ENCODE measurements at places on chromosomes 5 and 9.

DNA sequence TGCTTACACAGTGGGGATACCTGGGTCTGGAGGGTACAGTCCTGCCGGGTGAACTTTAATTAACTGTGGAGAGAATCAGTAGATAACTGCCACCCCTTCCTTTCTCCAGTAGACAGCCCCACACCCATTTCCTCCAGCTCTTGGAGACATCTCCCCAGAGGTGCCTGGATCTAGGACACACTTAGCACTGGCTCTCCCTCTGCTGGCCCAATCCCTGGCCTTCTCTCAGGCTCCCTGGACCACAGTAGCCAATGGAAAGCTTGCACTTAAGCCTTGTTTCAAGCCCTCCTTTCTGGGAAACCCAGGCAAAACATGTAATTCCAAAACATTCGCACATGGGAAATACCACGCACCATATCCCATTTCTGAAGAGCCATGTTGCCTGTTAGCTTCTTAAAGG lies 169.2 kb upstream of the GAS1 start:
- no peak for DNase-seq

DNA sequence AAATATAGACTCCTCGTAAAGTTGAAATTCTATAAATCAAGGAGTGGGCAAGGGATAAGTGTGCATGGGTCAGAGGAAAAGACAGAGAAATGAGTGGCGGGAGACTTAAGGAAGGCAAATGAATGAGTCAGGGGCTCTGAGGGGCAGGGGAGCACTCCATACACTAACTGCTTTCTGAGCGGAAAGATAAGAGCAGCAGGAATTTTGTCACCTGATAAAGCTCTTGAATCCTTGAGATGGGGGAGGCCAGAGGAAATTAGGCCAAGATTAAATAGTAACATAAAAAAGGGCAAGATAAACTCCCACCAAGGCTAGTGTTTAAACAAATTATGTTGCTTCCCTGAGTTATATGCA lies 191.0 kb upstream of the S1PR3 start:
- no peak for DNase-seq

- peak; percentile 42 for DNase-seq
Observed at GRCh38 chr5:142012186-142012785, 541 bp downstream of the GNPDA1 start.

- no peak for DNase-seq
Observed at GRCh38 chr5:67050125-67050524, 146.5 kb downstream of the CD180 start.

GRCh38 chr9:6564360-6564759 lies 81.2 kb downstream of the GLDC start:
- DNase-seq, result no peak

DNA sequence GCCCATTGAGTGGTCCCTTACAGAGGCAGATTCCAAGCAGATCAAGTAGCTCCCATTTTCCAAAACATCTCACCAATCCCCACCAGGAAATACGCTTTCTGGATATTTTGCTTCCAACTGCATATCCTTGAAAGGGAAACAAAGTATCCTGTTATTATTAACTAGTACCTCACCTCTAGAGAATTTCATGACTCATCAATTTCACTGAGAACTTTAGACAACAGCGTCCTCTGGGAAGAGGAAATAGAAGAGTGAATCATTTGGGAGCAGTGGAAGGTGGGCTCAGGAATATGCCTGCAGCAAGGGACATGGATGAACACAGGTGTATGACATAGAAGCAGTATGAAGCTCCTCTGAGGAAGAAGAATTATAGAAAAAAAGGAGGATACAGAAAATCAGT lies 186.7 kb downstream of the MARCHF11 start:
- no peak for DNase-seq

DNA sequence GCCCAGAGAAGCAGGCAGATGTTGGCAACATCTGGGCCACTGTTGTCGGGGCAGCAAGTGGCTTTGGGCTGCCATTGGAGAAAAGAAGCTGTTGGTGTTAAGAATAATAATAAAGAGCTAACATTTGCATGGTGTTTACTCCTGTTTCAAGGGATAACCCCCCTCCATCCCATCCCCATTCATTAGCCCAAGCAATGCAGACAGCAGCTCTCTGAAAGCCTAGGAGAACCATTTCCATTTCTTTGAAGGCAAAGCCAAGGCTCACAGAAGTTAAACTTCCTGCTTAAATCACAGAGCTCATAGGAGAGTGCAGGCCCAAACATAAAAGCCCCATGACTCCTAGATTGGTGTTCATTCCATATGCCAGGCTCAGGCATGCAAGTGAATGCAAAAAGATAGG lies 175.4 kb downstream of the ASTN2 start:
- no peak for DNase-seq

Measured in CD4-positive, alpha-beta T cell treated with Interleukin-4 for 4 hours (primary cell).